ENCODE measurements at places on chromosomes 12 and 14. TPM values are rescaled to one million over a fixed set of nuclear protein-coding genes. Genes with fewer than 3 reads are reported as not detected.
A peak's percentile ranks its signal among the peaks of the same experiment; 100 is the strongest.

DNA sequence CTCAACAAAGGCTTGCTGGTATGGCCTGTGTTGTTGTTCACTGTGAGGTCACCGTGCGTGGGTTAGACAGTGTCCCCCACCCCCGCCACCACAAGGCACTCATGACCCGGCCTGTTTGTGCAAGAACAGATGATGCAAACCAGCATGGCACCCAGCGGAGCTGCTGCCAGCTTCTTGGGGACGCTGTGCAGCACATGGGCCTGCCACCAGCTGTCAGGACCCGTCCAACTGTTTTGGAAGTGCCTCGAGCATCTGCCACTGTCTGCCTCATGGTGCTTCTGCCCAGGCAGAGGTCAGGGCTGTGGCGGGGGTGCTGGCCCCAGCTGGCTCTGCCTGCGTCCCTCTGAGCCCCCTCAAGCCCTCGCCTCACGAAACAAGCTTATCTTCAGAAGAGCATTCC lies 1.5 kb downstream of the ASB2 start:
- H3K4me3 ChIP-seq = peak overlapping the region; percentile 73
- H3K27me3 ChIP-seq = no peaks in the 10 kb centered on the region
- H3K27ac ChIP-seq = peak overlapping the region; percentile 95

- peaks cover 2% of the 10 kb centered on the region for H3K36me3 ChIP-seq
- no peak overlapping the region for H3K4me3 ChIP-seq
- no peak for DNase-seq
- no peak overlapping the region for H3K27ac ChIP-seq
- H3K4me1 ChIP-seq = peaks cover 8% of the 10 kb centered on the region
Measured at GRCh38 chr14:55398679-55399078, 13.0 kb downstream of the ATG14 start.

DNA sequence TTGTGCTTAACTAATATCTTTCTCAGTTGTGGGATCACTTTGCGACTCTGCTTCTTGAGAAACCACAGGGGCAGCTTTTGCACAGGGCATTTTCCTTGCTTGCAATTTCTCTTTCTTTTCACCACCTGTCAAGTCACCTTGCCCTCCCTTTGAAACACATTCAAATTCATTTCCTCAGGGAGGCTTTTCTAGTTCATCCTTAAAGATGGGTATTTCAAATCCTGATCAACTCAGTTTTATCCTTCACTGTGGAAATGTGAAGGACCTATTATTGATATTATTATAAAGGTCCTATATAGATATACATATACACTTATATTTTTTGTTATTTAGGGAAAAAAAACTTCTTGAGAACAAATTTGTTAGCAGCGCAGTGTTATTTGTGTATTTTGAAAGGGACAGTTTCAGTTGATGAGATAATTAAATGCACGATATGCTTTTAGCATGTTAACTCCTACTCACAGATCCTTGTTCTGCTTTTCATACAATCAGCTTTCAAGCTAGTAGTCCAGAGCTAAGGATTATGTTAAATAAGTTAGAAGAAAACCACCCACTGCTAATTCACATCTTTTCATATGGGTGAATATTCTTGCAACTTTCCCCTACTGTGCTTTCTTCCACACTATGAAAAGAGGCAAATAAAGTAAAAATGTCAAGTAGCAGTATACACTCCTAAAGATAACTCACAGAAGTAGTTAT lies 501.4 kb upstream of the RGS6 start:
- no peak overlapping the region for H3K27ac ChIP-seq
- no peak overlapping the region for H3K4me3 ChIP-seq
- H3K36me3 ChIP-seq = peaks cover 26% of the 10 kb centered on the region
- H3K27me3 ChIP-seq = no peaks in the 10 kb centered on the region
- DNase-seq = no peak

- no peaks in the 10 kb centered on the region for H3K36me3 ChIP-seq
- no peak for DNase-seq
- H3K27me3 ChIP-seq = no peaks in the 10 kb centered on the region
- no peaks in the 10 kb centered on the region for H3K4me1 ChIP-seq
- no peak overlapping the region for H3K4me3 ChIP-seq
- no peak overlapping the region for H3K27ac ChIP-seq
Measured at GRCh38 chr12:22935090-22935489, 310.1 kb downstream of the ETNK1 start.

DNA sequence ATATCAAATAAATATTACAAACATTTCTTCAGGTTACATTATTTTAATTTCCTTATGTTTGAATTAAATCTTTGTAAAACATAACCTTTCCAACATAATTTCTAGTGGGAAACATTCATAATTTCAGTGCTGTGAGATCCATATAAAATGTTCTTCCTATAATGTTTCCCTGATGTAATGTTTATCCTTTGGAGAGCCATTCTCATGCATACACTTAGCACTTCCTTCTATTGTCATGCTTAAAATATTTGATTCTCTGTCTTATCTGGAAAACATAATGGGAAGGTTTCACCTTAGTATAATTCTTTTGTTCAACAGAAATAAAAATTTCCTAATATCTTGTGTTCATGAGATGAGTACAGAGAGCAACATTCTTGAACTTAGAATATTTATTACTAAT lies 472.5 kb downstream of the ADAMTS20 start:
- no peaks in the 10 kb centered on the region for H3K27me3 ChIP-seq
- H3K36me3 ChIP-seq = no peaks in the 10 kb centered on the region

DNA sequence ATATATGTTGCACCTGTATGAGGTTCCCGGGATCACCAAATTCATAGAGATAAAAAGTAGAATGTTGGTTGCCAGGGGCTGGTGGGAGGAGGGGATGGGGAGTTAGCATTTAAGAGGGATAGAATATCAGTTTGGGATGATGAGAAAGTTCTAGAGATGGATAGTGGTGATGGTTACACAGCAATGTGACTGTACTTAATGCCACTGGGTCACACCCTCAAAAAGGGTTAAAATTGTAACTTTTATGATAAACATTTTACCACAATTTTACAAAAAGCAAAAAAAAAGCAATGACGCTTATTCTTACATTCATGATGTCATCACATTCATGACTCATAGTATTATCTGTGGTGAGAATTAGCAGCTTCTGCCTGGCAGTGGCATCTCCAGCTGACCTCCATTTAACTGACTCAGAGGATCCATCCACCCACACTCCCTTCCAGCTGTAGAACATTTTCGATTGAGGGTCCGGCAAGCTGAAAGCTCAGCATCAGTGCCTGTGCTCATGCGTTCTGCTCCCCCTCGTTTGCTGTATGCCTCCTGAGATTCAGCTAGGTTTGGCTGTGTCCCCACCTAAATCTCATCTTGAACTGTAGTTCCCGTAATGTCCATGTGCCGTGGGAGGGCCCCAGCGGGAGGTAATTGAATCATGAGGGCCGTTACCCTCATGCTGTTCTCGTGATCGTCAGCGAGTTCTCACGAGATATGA lies 64.8 kb upstream of the TMEM260 start:
- H3K27ac ChIP-seq = no peak overlapping the region
- DNase-seq = no peak
- H3K27me3 ChIP-seq = peaks cover 16% of the 10 kb centered on the region
- H3K36me3 ChIP-seq = no peaks in the 10 kb centered on the region

- peaks cover 9% of the 10 kb centered on the region for H3K27me3 ChIP-seq
- H3K4me1 ChIP-seq = no peaks in the 10 kb centered on the region
- H3K36me3 ChIP-seq = no peaks in the 10 kb centered on the region
- no peak for DNase-seq
Measured at GRCh38 chr12:106126441-106127337, 12.1 kb downstream of the NUAK1 start.

DNA sequence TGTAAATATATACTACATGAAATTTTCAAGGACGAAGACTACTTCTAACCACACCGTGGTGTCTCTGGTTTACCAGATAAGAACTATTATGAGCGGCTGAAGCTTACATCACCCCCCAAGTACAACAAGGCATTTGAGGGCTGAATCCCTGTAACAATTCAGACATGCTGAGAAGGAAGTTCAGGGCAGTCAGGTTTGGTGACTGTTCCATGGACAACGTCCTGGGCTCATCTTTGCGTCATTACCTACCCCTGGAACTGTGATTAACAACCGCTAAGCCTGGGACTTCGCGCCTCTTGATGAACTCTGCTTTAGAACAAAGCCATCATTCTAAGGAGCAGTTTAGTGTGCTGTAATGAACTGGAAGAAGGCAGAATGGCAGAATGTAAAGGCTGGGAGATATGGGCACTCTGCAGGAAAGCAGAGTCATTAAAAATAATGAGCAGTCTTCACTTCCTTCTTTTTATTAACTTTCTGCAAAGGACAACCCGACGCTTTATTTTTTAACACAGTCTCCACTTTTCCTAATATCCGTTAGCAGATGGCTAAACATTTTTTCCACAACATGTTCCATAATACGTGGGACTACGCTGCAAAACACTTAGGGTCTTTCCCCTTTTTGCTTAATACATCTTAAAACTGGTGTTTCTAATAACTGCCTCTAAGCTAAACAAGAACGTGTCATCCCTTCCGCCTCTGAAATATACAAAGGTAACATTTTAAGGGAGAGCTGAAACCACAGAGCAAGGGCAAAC lies 263.2 kb downstream of the ADAMTS20 start:
- no peak overlapping the region for H3K27ac ChIP-seq
- no peaks in the 10 kb centered on the region for H3K4me1 ChIP-seq
- no peak overlapping the region for H3K4me3 ChIP-seq
- no peaks in the 10 kb centered on the region for H3K36me3 ChIP-seq

The NINJ2 gene
- 6.7 TPM for total RNA-seq

The RNASE1 gene
- total RNA-seq = not detected
